Placental pericyte (primary cell): ENCODE measurements at places on chromosomes 7 and 10. TPM values are rescaled to one million over a fixed set of nuclear protein-coding genes. Genes with fewer than 3 reads are reported as not detected.

Gene TAS2R5
- total RNA-seq = 0.57 and 0.66 TPM in 2 replicates

Gene CCSER2
- 28.4 and 33.5 TPM in 2 replicates for total RNA-seq

Gene LMOD2
- total RNA-seq = not detected in 2 replicates

Gene ACSM6
- total RNA-seq = not detected in 2 replicates

Gene LIPM
- not detected in 2 replicates for total RNA-seq

Gene OPN4
- total RNA-seq = not detected in 2 replicates

Gene CEP55
- total RNA-seq = 1.3 and 55.1 TPM in 2 replicates

Gene WIPF3
- total RNA-seq = not detected in 2 replicates

Gene UTF1
- total RNA-seq = not detected in 2 replicates

Gene NRAP
- not detected in 2 replicates for total RNA-seq

Gene DOCK1
- 70.0 and 84.5 TPM in 2 replicates for total RNA-seq
